ENCODE measurements at places on chromosomes 4 and X. TPM values are rescaled to one million over a fixed set of nuclear protein-coding genes. Genes with fewer than 3 reads are reported as not detected.

The PPA2 gene
- total RNA-seq: 54.7 TPM

The ARSH gene
- not detected for total RNA-seq

The TDO2 gene
- total RNA-seq: not detected

DNA sequence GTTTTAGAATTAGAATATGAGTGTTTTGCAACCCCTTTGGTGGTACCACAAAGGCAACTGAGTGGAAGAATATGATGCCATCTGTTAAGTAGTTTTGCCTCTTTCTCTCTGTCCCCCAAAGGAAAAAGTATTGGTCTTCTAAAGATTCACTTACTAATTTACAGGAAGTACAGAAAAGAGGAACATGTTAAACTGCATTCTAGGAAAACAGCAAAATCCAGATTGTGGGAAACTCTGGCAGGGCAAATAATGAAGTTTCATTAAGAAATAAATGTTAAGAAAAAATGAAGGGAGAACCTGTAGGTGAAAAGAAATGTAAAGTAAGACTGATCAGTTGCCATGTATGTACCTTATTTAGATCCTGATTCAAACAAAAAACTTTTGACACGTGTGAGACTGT, 39.3 kb downstream of the NSUN7 start:
- no peak for DNase-seq

DNA sequence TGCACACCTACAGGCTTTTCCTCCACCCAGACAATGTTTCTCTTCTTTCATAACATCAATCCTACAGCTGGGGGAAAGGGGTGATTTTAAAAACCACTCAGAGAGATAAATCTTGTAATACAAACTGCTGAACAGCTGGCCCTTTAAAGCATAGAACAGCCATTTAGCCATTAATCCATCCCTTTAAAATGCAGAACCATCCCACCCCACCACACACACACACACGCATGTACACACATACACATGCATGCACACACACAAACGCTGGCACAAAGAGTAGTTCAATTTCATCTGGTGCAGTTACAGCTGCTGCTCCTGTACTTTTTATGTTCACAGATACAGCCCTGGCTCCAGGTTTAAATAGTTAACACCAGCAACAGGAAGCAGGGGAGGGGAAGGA, 426.1 kb downstream of the MID1IP1 start:
- DNase-seq: no peak

DNA sequence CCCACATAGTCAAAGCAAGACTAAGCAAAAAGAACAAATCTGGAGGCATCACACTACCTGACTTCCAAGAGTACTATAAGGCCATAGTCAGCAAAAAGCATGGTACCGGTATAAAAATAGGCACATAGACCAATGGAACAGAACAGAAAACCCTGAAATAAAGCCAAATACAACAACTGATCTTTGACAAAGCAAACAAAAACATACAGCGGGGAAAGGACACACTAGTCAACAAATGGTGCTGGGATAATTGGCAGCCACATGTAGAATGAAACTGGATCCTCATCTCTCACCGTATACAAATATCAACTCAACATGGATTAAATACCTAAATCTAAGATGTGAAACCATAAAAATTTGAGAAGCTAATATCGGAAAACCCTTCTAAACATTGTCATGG, 819.3 kb upstream of the FRG1 start:
- no peak for DNase-seq

GRCh38 chr4:124459941-124460310, 252.6 kb downstream of the ANKRD50 start:
- no peak for DNase-seq

DNA sequence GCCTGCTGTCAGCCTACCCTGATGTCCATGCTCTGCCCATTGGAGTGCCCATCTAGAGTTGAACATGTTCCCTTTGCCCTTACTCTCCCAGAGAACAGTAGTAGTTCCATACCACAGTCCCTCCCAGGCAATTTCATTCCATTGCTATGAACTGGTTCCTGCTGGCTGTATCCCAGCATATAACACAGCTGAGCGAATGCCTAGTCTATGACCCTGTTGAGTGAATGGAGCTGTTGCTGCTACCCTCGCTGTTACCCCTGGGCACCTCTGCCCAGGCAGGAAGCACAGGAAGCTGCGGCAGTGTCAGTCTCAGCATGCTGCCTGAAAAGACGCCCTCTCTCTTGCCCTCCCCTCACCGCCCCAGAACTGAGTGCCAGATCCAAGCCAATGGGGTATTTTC, 73.3 kb downstream of the SOX3 start:
- no peak for DNase-seq
